ENCODE measurements at places on chromosomes 5 and 9.

DNA sequence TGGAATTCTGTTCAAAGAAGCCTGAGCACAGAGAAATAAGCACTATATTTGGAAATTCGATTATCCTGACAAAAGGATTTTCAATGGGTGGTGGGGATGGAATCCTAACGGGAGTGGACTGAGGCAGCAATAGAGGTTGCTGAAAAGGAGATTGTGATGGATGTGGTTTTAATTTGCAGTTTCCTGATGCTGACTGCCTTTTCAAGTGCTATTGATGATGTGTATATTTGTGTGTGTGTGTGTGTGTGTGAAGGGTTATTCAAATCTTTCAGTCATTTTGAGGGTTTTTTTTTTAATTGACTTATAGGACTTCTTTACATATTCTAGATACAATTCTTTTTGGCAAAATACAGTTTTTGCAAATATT lies 614.5 kb downstream of the HINT1 start:
- no peak for DNase-seq

DNA sequence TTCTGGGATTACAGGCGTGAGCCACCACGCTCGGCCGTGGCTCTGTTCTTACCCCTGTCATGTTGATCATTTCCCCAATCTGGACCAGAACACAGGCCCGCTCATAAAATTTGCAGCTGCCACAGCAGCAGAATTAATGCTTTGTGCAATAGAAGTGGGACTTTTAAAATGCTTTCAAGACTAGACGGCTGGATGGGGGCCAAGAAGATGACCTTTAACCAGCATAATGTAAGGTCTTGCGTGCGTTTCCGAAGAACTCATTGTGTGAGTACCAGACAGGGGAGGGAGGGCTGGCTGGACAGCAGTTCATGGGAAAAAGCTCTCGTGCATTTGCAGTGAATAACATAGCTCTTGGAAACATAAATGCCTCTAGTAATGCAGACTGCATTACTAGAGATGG lies 3.5 kb upstream of the WDR38 start:
- no peak for DNase-seq

GRCh38 chr5:154344461-154344860 lies 101.3 kb upstream of the SAP30L start:
- no peak for DNase-seq

DNA sequence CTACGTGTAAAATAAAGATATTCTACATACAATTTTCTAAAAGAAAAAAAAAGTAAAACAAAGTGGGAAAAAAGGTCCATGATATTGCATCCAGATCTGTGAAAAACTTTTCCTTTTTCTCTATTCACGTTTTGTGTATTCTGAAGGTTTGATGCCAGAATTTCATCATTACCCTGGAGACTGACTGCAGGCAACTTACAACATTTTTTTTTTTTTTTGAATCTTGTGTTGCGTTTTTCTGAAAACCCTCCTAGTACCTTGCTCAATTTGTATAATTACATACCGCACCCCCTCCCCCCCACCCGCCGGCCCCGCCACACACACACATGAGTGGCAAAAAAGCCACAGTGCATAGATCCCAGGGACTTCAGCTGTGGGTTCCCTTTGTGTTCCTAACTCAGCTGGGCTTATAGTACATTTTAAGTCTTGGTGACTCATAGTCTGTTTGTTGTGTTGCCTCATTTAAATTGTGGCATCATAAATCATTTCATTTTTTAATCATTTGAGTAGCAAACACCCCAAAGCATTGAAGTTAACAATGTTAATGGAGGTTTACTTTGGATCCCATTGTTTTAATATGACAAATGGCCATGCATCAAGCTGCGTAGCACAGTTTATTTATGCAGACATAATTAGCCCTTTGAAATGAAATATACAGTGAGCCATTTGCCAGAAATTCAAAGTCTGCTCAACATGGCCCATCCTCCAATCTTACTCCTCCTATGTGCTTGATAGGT lies 36.0 kb downstream of the PRDM6 start:
- DNase-seq, result no peak

DNA sequence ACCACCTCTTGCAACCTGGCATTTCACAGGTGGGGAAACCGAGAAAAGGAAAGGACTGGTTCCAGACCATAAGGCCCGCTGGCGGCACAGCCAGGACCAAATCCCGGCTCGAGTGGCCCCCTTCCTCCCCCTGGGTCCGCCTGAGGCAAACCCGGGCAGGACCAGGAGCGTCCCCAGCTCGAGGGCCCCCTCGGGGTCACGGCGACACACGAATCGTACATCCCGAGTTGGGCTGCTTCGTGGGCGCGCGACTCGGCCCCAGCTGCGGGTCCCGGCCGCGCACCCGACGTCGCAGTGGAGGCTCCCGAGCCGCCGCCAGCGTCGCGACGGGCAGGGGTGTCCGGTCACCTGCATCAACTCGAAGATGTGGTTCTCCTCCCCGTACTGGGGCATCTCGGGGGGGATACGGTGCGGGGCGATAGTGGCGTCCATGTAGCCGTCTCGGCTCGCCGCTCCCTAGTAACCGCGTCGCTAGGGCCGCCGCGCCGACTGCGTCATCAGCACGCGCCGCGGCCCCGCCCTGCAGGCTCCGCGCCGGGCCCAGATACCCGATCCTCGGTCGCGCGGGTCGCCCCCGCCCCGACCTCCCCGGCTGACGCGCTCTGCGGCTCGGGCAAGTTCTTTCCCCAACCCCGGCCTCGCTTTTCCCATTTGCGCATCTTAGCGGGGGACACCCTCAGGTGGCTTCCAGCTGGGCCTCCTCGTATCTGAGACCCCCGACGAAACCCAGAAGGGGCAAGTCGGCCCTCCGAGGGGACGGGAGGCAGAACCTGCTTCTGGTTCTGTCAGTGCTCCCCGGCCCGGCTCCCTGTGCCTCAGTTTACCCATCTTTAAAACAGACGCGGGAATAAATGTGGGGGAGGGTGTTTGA lies at the start of gene AK8:
Gene AK8 (minus strand): TSS at position 461 of the 871 bp plus-strand sequence. CDS start 29 bp downstream, at position 432.
- peak; percentile 74 for DNase-seq

GRCh38 chr9:122918310-122918709 lies 5.2 kb upstream of the ZBTB6 start:
- DNase-seq, result no peak

- no peak for DNase-seq
These were observed 4.5 kb downstream of the RPS6 start for GRCh38 chr9:19375538-19375937.

DNA sequence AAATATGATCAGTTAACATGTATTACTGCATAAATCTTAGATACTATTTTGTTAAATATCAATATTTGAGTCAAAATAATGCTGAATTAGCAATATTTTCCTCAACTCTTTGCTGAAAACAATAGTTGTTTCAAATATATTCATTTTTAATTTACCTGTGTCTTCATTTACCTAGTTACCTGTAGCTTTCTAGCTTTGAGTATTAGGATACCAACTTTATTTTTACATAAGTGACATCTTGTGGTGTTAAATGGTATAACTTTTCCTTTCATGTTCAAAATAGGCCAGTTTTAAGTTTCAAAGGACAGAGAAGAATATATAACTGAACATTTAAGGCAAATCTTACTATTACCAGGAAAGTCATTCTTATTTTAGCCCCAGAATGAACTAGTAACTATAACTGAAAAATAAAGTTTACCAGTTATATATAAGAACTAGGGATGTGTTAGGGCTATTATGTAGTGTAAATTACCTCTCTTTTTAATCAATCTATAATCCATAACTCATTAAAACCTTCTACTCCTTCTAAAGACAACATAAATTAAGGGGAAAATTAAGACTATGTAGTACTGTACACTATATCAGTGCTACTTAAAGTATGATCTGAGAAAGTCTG lies 25.3 kb downstream of the AP3B1 start:
- DNase-seq, result no peak

DNA sequence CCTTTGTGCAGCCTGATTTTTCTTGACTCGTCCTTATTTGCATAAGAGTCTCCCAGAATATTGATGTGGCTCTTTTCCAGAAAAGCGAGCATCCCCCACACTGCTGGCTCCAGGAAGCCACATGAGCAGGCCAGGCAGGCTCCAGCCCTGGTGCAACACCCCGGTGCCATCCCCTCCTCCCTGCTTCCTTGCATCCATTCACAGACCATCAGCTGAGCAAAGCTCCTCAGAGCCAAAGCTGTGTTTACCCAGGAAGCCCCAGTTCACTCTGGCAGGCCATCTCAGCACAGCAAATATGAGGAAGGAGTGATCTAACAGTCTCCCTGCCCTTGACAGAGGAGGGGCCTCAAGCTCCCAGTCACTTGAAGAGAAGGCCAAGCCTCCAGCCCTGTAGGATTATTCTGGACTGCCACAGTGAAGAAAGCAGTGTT lies 34.4 kb downstream of the INSYN2B start:
- peak; percentile 53 for DNase-seq

DNA sequence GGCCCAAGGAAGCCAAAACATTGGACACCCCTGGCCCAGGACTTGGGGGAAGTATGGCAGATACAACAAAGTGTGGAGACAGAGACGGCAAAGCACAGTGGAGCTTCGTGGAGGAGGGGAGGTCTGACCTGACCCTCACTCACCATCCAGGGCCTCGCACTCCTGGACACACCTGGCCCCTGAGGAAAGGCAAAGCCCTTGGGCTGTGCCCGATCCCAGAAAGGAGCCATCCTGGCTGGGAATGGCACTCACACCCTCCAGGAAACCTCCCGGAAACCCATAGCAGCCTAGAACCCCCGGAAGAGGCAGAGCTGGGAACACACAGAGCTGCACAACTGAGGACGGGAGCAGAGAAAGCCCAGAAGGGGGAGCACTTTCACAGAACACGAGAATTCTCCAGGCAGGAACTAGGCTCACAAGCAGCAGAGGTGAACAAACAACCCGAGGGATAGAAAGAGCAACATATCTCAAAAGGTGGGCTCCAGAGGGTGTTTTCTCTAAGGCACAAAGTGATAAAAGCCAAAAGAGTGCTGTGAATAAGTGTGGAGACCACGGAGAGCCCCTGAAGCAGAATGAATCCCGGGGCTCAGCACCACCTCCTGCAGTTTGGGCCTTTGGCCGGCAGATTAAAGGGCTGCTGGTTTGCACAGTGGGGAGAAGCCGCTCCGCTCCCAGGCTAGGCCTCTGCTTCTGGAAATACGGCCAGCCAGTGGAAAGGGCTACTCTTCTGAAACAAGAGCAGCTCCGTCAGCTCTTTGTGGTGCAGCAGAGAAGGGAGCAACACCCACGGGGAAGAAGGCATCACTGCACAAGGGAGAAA lies 108.2 kb downstream of the UBE2R2 start:
- DNase-seq, result peak; percentile 41
